Dorsolateral prefrontal cortex (tissue), 122 donors: ENCODE measurements at places on chromosomes 2 and 18. TPM values are rescaled to one million over a fixed set of nuclear protein-coding genes. Genes with fewer than 3 reads are reported as not detected.

- peak; percentile 76 for DNase-seq
Measured at GRCh38 chr18:62586151-62586774, 63.4 kb downstream of the ZCCHC2 start.

The SUMO1 gene
- total RNA-seq = 69.8 TPM

GRCh38 chr2:219515874-219516629, 1.8 kb downstream of the ASIC4 start:
- no peak for DNase-seq

DNA sequence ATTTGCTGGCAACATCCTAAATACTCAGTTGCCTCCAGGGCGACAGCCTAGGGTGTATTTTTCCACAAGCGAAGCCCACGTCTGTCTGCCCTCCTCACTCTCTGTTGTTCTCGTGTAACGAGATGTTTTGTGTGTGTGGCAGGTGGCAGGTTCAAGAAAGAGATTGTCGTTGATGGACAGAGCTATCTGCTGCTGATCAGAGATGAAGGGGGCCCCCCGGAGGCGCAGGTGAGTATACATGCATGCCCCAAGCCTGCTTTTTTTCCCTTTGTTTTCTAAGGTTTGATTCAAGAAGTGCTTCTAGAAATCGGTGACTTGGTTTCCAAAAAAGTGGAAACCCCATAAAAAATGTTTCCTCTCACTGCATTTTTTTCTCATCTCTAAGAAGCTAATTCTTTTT, 247.0 kb downstream of the AGAP1 start:
- DNase-seq = peak; percentile 44

- DNase-seq = no peak
Measured at GRCh38 chr2:210128961-210129360, 42.2 kb downstream of the KANSL1L start.

The MEIS1 gene
- total RNA-seq = 17.5 TPM

GRCh38 chr2:176685908-176686307, 416.7 kb downstream of the MTX2 start:
- no peak for DNase-seq

The CFAP210 gene
- 1.6 TPM for total RNA-seq

- DNase-seq = peak; percentile 27
Measured at GRCh38 chr2:134207589-134208209, 46.2 kb upstream of the MGAT5 start.

The HTR2B gene
- not detected for total RNA-seq
